KBM-7 (cell line): ENCODE measurements at places on chromosomes 11 and 22.

DNA sequence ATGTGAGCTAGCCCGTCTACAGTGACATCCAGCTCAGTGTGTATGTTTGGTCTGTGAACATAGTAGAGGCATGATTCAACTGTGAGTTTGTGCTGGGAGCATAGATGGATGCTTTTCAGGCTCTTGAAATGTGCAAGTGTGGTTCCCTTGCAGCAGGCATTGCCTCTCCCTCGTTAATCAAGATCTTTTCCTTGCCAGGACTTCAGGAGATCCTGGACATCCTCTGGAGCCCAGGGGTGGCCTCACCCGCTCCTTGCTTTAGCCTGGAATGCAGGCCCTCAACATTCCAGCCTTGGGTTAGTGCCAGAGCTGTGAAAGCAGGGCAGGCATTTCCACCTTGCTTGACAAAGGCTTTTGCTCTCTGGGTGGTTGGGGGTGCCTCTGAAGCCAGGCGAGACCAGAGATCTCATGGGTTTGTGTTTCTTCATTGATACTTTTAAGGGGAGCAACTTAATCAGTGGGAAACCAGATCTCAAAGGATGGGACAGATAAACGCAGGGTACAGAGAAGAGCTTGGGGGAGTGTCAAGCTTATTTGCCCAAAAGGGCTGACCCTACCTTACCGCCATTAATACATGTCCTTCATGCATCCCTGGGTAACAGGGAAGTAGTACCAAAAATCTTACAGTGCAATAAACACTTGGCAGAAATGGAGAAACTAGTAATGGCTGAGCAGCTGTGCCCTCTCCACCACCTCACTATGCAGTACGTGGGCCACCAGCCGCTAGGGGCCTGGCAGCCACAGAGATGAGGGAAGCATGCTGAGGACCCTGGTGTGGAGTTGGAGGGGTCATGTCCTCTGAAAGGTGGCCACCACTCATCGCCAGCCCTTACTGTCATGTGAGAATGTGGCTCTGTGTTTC lies 72.1 kb downstream of the PTPRJ start:
- no peak for DNase-seq

DNA sequence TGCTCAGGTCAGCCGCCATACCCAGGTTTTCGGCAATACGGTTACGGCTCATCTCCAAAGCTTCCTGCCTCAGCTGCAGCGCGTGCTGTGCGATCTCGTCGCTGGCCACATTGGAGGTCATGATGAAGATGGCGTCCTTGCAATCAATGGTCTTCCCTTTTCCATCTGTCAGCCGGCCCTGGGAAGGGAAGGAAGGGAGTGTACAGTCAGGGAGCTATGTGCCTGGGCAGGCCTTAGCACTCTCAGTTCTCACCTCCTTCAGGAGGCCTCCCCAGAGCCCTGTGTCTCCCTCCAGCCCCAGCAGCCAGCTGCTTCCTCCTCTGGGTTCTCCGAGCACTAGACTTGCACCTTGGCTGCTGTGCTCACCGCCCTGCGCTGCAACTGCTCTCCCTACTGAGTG lies 51.5 kb upstream of the PHOX2A start:
- no peak for DNase-seq

GRCh38 chr22:48627203-48627602 lies 1200.5 kb downstream of the BRD1 start:
- DNase-seq: no peak

- DNase-seq: no peak
Measured at GRCh38 chr11:11660363-11660740, 38.5 kb upstream of the GALNT18 start.

- DNase-seq: no peak
Measured at GRCh38 chr11:119115484-119116234, 5.7 kb upstream of the HINFP start.

DNA sequence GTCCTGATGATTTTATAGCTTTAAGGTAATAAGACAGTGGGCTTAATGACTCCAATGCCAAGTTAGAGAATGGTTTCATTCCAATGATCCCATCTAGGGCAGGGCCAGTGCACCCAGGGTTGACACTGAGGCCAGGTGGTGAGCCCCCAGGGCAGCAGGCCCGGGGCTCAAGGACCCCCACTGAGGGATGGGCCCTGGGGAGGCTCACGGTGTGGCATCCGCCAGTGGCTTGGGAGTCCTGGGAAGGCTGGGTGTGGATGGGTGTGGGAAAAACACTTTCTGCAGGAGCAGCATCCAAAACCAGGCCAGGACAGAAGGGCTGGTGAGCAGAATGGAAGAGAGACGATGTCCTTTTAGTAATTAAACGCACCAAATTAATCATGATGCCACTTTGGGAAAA lies 626.3 kb downstream of the TBC1D22A start:
- DNase-seq: no peak

DNA sequence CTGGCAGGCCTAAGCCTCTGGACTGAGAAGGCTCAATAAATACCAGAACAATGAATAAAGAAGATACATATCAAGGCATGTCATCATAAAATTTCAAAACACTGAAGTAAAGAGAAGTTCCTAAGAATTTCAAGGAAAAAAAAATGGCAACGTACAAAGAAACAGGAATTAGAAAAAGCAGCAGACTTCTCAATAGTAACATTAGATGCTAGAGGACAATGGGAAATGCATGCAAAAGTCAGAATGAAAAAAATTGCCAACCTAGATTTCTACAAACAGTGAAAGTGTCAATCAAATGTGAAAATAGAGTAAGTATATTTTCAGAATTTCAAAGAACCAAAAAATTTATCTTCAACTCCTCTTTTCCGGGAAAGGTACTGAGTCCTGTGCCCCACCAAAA lies 125.0 kb downstream of the KCNC1 start:
- no peak for DNase-seq

GRCh38 chr11:114354076-114354475 lies 46.2 kb downstream of the C11orf71 start:
- no peak for DNase-seq

GRCh38 chr11:87219266-87219665 lies 181.5 kb downstream of the TMEM135 start:
- DNase-seq: no peak

- DNase-seq: no peak
Measured at GRCh38 chr11:114478768-114479167, 39.5 kb downstream of the REXO2 start.

- no peak for DNase-seq
Measured at GRCh38 chr11:11421509-11421908, 68.5 kb upstream of the CSNK2A3 start.

GRCh38 chr22:49004484-49005399 lies 822.9 kb downstream of the BRD1 start:
- DNase-seq: no peak

- DNase-seq: no peak
Measured at GRCh38 chr22:28925916-28926315, 42.5 kb downstream of the ZNRF3 start.

DNA sequence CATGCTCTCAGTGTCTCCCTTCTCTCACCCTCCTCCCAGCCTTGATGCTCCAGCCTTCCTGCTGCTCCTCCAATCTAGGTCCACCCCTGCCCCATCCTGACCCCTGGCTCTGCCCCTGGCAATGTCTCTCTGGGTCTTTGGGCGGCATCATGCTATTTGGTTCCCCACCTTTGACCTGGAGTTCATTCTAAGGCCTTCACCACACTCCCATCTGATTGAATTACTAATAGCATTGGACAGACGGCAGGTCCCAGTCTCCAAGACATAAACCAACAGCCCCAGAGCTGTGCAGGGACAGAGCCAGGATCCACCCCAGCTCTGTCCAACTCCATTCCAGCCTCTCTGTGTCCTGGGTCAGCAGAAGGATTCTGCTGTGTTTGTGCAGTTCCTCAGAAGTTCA lies 7.2 kb downstream of the APOL4 start:
- DNase-seq: no peak

DNA sequence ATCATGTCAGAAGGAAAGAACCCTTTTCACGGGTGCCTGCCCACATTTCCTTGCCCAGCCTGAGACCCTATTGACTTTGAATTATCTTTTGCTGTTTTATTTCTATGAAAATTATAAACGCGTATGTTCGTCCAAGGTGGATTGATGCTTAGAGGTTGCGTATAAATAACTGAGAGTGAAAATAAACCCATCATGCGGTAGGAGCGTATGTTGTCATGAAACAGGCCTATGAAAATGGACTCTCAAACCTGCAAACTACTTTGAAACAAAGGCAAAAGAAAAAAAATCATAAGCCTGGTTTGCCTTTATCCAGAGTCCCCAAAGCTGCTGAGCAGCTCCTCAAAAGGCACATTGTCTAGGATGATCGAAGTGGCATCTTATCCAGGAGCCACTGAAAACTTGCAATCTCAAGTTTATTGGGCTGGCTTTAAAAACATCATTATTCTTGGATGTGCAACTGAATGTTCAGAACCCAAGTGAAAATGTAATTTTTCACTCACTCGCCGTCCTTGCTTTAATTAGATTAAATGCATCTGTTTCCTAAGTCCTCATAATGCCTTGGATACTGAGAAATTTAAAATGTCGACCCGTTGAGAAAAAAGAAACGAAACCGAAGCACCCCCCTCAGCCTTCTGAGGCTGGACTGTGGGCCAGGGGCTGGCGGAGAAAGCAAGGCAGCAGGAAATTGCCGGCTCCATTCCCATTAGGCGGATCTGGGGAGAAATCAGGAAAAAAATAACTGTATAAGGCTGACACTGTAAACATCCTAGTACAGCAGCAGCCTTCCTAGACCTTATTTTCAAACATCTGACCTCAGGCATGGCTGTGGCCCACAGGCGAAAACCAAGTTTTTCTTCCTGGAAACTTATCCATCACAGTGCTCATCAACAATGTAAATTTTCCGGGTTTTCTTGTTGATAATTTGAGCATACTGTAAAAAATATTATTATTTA lies 82.9 kb upstream of the PPARA start:
- DNase-seq: peak; percentile 67

DNA sequence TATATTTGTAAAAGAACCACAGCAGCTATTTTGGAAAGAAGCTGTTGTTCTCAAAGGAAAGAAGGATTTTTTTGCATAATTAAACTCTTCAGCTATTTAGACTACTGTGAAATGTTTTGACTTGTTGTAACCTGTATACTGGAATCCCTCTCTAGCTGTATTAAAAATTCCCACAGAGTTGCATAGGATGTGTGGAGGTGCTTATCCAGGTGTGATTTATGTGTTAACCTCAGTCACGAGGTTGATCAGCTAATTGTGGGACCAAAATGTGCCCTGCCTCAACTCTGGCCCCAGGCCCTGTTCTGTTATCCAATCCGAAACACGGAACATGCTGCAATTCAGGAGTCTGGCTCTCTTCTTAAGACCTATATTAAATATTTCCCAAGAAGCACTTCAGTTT lies 70.1 kb downstream of the LIF start:
- DNase-seq: no peak
